ENCODE measurements at places on chromosomes 5 and 9. TPM values are rescaled to one million over a fixed set of nuclear protein-coding genes. Genes with fewer than 3 reads are reported as not detected.

GRCh38 chr9:135478829-135479468 is 633 bp upstream of the PPP1R26 start:
- peak; percentile 47 for DNase-seq

DNA sequence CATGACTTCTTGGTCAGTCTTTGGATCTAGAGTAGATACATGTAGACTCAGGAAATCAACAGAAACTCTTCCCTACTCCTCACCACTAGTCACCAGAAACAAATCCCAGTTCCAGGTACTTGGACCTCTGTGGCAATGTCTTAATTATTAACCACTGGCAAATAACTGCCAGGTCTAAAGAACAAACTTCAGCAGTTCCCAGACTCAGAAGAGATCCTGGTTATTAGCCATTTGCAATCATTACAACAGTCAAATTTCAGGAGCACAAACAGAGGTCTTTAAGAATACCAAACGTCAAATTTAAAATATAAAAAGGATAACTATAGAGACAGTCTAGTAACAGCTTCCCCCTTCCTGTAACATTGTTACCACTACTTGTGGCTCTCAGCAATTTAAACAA is 10.2 kb downstream of the DIAPH1 start:
- no peak for DNase-seq

DNA sequence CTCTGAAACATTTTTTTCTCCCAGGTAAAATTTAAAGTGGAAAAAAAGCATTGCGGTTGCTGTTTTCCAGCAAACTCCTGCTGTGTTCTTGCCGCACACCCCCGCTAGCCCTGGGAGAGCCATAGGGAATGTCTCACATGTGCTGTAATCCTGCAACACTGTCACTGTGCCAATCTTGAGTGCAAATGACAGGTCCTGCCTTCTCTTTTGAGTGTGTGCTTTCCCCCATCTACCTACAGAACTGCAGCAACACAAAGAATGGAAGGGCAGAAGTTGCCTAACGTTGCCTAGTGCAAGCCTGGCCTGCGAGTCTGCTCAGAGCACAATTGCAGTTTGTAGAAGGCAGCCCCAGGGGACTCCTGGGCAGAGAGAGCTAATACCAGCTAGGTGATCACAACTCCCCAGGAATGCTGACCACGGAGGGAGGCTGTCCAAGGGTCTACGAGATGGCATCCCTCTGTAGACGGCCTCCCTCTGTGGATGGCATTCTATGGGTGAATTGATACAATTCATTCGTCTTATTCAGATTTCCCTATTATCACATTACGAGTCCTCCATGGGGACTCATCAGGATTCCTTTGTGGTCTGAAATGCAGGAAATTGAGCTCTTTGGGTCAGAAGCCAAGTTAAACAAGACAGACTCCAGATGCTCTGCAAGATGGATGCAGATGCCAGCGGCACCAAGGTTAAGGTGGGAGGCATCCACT is 172.6 kb upstream of the S1PR3 start:
- DNase-seq = no peak

DNA sequence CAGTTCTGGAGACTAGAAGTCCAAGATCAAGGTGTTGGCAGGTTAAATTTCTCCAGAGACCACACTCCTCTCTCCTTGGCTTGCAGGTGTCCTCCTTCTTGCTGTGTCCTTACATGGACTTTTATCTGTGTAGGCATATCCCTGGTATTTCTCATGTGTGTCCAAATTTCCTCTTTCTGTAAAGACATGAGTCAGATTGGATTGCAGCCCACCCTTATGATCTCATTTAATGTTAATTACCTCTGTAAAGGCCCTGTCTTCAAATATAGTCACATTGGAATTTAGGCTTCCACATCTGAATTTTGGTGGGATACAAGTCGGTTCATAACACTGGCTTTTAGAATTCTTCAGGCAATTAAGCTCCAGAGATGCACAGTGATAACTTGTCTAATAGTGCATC is 322.2 kb upstream of the GRIA1 start:
- DNase-seq = no peak

GRCh38 chr5:55720188-55720703 is 8.1 kb upstream of the SLC38A9 start:
- no peak for DNase-seq

- no peak for DNase-seq
These were observed 471.8 kb downstream of the KIF4B start for GRCh38 chr5:155485386-155485785.

- no peak for DNase-seq
These were observed 197.7 kb downstream of the MCTP1 start for GRCh38 chr5:95086927-95087815.

GRCh38 chr5:173139631-173140030 is 4.7 kb upstream of the BNIP1 start:
- no peak for DNase-seq

DNA sequence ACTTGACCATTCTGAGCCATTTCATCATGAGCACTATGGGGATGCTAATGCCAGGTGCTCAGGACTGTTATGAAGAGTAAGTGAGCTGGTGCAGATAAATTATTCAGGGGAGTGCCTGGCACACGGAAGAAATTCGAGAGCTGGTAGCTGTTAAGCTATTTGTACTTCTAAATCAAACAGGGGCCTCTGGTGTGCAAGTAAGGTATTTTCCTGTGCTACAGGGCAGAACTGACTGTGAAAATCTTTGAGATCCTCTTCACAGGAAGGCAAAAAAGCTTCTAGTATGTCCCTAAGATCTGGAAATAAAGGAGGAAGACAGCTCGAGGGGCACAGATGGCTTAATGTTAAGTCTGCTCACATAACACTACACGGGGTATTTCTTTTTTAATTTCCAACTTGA is 106.3 kb upstream of the SPOCK1 start:
- DNase-seq = no peak

DNA sequence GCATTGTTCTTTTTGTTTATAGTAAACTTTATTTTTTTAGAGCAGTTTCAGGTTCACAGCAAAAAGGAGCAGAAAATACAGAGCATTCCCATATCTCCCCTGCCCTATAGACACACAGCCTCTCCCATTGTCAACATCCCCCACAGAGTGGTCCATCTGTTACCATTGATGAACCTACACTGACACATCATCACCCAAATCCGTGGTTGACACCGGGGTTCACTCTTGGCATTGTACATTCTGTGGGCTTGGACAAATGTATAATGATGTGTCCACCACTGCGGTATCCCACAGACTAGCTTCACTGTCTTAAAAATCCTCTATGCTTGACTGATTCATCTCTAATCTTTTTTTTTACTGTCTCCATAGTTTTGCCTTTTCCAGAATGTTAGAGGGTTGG is 120.7 kb upstream of the SPATA31C2 start:
- DNase-seq = no peak

DNA sequence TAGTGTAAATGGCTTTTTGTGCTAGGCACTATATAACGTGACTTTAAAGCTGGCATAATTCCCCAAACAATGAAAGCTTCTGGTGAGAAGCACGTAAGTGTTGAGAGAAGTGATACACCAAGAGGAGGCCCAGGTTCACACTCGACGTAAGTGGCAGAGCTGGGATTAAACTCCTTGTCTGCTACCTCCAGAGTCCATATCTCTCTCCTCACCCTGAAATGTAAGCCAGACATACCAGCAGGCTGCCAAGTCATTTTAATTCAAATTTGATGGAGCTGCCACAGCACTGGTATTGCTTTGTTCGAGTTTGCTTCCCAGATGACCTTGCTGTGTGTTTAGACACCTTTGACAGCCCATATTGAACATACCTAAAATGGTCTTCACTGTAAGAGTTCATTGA is 319.7 kb downstream of the GLIS3 start:
- DNase-seq = no peak

DNA sequence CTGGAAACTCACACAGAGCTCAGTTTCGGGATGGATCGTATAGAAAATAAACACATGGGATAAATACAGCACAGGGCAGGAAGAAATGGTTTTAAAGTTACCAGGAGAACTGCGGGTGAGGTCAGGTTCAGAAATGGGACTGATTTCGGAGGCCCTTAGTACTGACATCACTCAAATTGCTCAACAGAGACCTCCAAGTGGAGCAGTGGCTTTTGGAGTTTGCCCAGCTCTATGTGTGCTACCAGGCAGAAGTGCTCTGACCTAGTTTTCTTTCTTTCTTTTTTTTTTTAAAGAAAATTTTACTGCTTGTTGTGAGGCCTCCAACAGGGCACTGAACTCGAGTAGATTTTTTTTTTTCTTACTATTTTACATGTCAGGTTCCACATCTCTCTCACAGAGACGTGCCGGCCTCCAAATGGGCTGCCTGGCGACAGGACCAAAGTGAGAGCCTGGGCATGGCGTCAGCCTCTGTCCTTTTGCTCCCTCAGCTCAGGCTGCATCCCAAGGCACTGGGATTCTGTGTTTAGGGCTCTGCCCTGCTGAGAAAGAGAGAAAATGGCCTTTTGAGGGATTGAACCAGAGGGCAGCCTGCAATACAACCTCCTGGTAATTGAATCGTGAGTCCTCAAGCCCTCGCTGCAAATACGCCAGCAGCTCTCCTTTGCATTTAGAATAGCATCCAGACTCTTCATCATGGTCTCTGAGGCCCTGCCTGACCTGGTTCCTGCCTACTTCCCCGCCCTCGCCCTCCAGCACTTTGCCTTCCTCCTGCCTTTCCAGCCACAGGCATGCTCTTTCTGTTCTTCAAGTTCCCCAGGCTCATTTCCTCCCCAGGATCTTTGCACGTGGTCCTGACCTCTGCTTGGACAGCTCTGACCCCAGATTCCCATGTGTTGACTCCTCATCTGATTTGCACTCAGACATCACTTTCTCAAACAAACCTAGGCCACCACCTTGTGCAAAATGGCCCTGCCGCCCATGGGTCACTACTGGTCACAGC is 173.5 kb downstream of the FGF1 start:
- no peak for DNase-seq

DNA sequence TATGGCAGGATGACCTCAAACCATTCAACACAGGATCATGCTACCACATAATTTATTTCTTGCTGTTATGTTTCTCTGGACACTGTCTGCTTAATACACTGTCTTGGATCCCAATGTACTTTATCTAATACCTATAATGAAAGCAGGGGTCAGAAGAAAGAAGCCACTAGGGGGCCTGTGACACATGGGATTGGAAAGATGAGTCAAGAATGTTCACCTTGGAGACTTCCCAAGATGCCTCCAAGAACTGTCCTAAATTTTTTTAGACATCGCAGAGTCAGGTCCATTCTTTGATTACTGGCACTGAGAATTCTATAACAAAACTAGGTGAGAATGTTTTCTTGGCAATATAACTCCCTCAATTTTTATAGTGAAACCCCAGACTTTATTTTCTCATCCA is 305.8 kb upstream of the SMARCA2 start:
- no peak for DNase-seq

GRCh38 chr5:4661326-4661725 is 478.8 kb upstream of the ADAMTS16 start:
- no peak for DNase-seq

DNA sequence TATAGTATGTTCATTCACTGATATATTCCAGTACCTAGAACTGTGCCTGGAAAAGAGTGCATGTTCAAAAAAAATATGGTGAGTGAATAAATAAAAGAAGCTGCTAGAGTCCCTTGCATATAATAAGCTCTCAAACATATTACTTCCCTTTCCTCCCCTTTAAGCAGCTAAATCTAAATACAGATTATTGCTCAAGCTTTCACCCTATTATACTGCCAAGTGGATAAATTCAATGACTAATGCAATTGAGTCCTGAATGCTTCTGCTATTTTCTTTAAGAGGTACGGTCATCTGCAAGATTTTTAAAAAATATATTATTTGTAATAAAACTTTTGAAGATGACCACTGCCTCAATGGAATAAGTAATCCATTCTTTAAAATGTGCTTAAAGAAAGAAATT is 248.4 kb downstream of the PLK2 start:
- DNase-seq = no peak

DNA sequence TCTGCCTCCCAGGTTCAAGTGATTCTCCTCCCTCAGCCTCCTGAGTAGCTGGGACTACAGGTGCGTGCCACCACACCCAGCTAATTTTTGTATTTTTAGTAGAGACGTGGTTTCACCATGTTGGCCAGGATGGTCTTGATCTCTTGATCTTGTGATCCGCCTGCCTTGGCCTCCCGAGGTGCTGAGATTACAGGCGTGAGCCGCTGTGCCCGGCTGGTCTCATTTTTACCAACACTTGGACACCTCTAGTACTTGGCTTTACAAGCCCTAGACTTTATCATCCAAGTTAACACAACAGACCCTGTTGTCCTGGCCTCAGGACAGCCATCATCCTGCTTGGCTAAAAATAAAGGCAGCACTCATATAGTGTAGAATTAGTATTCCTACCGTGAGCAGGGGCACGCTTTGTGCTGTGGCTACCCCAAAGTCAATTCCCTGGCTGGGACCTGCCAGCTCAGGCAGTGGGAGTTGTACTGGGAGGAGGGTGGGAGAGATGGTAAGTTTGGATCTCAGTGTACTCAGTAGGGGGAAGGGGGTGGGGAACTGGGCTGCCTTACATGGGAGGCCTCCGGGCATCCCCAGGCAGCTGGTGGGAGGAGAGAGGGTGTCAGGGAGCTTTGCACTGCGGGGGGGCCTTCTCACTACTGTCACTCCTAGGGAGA is 6.6 kb downstream of the PDZD2 start:
- no peak for DNase-seq

GRCh38 chr9:117491491-117491890 is 76.6 kb upstream of the ASTN2 start:
- DNase-seq = peak; percentile 74

GRCh38 chr5:2453781-2454180 is 297.7 kb downstream of the IRX2 start:
- no peak for DNase-seq

- DNase-seq = no peak
These were observed 222.0 kb downstream of the COMMD10 start for GRCh38 chr5:116306846-116307245.

DNA sequence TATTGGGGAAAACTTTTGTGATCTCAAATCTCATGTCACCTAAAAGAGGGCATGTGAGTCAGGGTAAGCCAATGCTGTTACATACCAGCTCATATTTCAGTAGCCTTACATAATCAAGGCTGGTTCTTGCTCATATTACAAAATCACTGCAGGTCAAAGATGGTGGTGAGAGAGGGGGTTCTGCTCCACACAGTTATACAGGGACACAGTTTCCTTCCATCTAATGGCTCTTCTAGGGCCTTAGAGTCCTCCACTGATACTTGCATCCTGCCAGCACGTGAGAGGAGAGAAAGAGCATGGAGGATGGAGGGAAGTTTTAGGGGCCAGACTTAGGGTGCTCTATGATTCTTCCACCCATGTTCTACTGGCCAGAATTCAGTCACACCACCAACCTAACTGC is 130.0 kb downstream of the LIFR start:
- no peak for DNase-seq

The SLC34A3 gene
- total RNA-seq = 0.49 TPM

The ERGIC1 gene
- total RNA-seq = 118 TPM

The PCDHGB5 gene
- 12.4 TPM for total RNA-seq

The UIMC1 gene
- total RNA-seq = 34.4 TPM

The F2RL2 gene
- 1.9 TPM for total RNA-seq

The SLC6A18 gene
- not detected for total RNA-seq

The TAF1L gene
- total RNA-seq = 0.03 TPM

The MARCHF11 gene
- total RNA-seq = not detected

The BARHL1 gene
- not detected for total RNA-seq

The SLC1A1 gene
- 109 TPM for total RNA-seq

The PROP1 gene
- total RNA-seq = not detected

The BRINP1 gene
- 0.46 TPM for total RNA-seq

The PCDHGB6 gene
- total RNA-seq = 11.6 TPM

The ZNF366 gene
- 3.1 TPM for total RNA-seq

All from mucosa of gallbladder (tissue), 1 donor.